ENCODE measurements at places on chromosomes 16 and 17. TPM values are rescaled to one million over a fixed set of nuclear protein-coding genes. Genes with fewer than 3 reads are reported as not detected.

CEP295NL gene
- polyA plus RNA-seq: 100 TPM

ARHGDIG gene
- 2.9 TPM for polyA plus RNA-seq

ASGR2 gene
- polyA plus RNA-seq: 2.6 TPM

BMERB1 gene
- 102 TPM for polyA plus RNA-seq

SOX15 gene
- 2.6 TPM for polyA plus RNA-seq

WSCD1 gene
- 33.8 TPM for polyA plus RNA-seq

WNK4 gene
- polyA plus RNA-seq: 2.8 TPM

ALOX12B gene
- 1.1 TPM for polyA plus RNA-seq

CACNG5 gene
- not detected for polyA plus RNA-seq

KRT20 gene
- polyA plus RNA-seq: not detected

CLDN6 gene
- 0.70 TPM for polyA plus RNA-seq

NLRC3 gene
- 0.76 TPM for polyA plus RNA-seq

GRAP gene
- polyA plus RNA-seq: 13.2 TPM

PLLP gene
- 15.0 TPM for polyA plus RNA-seq

CRYM gene
- polyA plus RNA-seq: 11.1 TPM

Measured in testis (tissue), 5 donors.